Pancreas (tissue), 10 donors: ENCODE measurements at places on chromosomes 1 and 21. TPM values are rescaled to one million over a fixed set of nuclear protein-coding genes. Genes with fewer than 3 reads are reported as not detected.

DNA sequence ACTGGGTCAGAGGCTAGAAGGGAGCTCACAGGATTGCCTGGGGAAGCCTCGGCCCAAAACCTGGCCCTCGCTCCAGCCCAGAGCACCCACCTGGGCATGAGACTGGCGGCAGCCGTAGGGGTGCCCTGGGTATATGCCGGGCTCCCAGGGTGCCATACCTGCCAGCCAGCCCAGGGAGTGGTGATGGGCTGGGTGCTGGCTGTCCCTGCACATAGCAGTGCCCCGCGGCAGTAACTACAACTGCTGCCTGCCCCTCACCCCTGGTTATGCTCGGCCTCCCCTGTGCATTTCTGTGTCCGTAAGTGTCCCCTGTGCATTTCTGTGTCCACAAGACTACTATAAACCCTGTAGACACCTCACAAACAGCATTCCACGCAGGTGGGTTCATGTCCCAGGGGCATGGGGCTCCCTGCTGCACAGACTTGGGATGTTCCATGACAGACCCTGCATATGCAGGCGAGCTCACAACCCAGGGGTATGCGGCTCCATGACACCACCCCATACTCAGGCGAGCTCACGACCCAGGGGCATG, 5.8 kb upstream of the SPATC1L start:
- DNase-seq, result no peak

GRCh38 chr1:178725466-178726086, 532 bp downstream of the RALGPS2 start:
- peak; percentile 79 for DNase-seq

- no peak for DNase-seq
Measured at GRCh38 chr1:54255026-54255702, 55.2 kb downstream of the MRPL37 start.

- no peak for DNase-seq
Measured at GRCh38 chr1:79920960-79921669, 914.6 kb upstream of the ADGRL4 start.

DNA sequence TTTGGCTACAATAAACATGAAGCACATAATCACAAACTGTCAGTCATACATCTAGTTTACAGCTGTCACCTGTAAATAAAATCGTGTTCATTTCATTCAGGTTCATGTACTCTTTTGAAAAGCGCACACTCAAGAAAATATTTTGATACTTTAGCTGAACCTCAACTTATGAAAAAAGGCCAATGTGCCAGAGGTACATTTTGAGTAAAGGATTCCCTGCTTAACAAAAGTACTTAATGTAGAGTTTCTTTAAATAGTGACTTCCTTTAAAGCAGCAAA, 37.7 kb upstream of the SLC30A10 start:
- no peak for DNase-seq

- no peak for DNase-seq
Measured at GRCh38 chr1:173445164-173445563, 32.0 kb upstream of the PRDX6 start.

DNA sequence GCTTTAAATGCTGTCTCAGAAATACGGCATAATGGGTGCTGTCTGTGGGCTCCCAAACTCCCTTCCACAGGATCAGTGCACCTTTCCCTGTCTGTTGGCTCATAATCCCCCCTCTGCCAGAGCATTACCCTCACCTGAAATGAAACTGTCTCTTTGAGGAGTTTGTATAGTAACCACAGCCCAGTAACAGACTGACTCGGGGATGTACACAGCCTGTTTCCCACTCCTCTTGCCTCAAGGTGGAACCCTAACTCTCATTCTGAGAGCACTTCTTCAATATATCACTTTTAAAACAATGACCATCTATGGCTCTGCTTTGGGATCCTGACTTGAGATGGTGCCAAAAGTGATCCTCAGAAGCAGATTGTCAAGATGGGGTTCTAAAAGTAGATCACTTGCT, 332.5 kb downstream of the AMY1C start:
- no peak for DNase-seq

Gene NPPA
- total RNA-seq, result not detected

Gene SMG5
- total RNA-seq, result 15.9 TPM

Gene SLC45A3
- 0.28 TPM for total RNA-seq

Gene LCE1D
- not detected for total RNA-seq

Gene ALPL
- total RNA-seq, result 0.63 TPM
